ENCODE measurements at places on chromosomes 2 and 18. TPM values are rescaled to one million over a fixed set of nuclear protein-coding genes. Genes with fewer than 3 reads are reported as not detected.

DNA sequence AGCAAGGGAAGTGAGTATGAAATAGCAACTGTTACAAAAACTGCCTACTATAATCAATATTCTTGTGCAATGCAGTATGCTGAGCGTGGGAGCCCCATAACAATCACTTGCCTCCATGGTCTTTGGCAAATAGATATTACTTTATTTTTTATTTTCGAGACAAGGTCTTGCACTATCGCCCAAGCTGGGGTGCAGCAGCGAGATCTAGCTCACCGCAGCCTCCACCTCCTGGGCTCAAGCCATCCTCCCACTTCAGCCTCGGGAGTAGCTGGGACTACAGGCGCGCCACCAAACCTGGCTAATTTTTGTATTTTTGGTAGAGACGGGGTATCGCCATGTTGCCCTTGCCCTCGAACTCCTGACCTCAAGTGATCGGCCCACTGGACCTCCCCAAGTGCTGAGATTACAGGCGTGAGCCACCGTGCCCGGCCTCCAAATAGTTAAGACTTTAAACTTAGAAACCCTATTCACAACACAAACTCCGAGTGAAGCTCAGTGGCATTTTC is 1.2 kb upstream of the CCNT2 start:
- DNase-seq: peak; percentile 24

- no peak for DNase-seq
Observed at GRCh38 chr2:222427646-222428301, 3.4 kb downstream of the SGPP2 start.

- DNase-seq: no peak
Observed at GRCh38 chr2:188813857-188814256, 160.3 kb upstream of the COL3A1 start.

- DNase-seq: no peak
Observed at GRCh38 chr2:46775722-46776121, 139.9 kb downstream of the MCFD2 start.

DNA sequence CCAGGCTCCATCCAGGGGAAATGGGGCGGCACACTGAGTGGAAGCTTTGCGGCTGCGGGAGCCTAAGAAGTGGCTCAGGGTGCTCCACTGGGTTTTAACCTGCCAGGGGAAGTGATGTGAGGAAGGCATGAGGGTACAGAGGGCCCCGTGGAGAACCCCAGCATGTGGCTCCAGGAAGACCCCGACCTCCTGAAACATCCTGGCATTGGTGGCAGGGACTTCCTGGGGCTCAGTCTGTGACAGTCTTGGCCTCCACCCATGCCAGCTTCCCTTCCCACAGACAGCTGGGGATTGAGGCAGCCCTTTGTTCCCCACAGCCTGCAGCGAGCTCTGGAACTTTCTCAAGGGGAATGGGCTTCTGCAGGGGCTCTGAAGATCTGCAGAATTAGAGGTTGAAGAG is 146.6 kb downstream of the TNS1 start:
- no peak for DNase-seq

DNA sequence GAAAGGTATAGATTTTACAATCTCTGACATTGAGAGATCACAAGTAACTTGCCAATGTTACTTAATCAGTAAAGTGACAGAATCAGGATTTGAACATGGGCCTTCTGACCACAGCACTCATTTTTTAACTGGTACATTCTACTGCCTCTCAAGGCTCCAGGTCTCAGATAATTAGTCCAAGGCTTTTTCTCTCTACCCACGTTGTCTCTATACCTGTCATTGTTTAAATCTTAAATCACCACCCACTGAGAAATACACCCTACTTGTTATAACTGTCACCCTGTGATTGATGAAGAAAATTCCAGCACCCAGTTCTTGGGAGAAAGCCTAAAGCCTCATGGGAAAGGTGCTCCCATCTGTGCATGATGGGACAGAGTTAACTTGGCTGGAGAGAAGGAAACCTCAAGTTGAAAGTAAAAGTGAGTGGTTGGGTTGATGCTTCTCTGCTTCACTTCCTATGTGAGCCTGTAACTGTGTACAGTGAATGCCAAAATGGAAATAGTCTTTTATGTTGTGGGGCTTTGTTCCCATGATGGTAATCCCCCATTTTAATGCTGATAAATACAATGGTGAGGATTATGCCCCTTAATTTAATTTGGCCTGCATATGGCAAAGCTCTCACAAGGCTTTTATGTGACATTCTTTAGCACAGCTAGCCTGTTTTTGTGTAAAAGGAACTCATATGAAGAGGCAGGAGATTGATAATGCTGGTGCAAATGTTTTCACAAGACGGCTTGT is 190.1 kb upstream of the SP5 start:
- DNase-seq: no peak

DNA sequence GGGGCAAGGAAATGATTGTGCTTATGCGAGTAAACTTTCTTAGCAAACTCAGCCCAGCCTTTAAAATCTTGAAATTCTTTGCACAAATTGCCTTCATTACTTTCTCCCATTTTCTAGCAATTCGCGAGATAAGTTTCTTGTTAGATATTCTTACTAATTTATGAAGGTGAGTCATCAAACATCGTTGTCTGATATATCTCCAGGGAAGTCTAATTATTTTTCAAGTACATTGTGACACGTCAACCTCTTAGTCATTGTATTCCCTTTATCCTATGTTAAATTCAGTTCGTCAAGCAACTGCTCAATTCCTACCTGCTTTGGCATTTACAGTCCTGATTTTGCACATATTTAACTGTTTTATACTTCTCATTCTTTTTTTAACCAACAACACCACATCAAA is 854.5 kb upstream of the CRIM1 start:
- DNase-seq: no peak

DNA sequence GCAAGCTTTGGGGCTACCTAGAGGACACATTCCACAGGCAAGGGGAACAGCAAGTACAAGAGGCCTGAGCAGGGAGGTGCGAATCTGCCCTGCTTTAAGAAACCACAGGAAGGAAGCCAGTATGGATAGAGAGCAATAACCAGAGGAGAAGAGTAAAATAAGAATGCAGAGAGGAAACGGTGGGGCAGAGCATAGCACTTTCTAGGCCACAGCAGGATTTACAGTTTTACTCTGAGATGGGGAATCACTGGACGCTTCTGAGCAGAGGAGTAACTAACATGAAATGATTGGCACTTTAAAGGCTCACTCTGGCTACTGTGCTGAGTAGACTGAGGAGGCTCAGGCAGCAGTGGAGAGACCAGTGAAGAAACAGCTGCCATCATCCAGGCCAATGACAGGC is 23.8 kb downstream of the AAK1 start:
- DNase-seq: no peak

GRCh38 chr2:16257322-16258028 is 317.1 kb downstream of the MYCN start:
- DNase-seq: no peak

- peak; percentile 29 for DNase-seq
Observed at GRCh38 chr18:3624935-3625741, 175.2 kb downstream of the TGIF1 start.

The ANKRD30B gene
- total RNA-seq: not detected

The MAP3K19 gene
- total RNA-seq: not detected

The MAL gene
- total RNA-seq: not detected

The TUBB8B gene
- total RNA-seq: not detected

The C2orf81 gene
- total RNA-seq: 0.39 TPM

The CCDC102B gene
- 1.5 TPM for total RNA-seq

Data from right lobe of liver (tissue), 6 donors.